G401 (cell line): ENCODE measurements at places on chromosomes 3 and 15. TPM values are rescaled to one million over a fixed set of nuclear protein-coding genes. Genes with fewer than 3 reads are reported as not detected.

- no peak for DNase-seq
These were observed 52.9 kb downstream of the PPCDC start for GRCh38 chr15:75076277-75076676.

GRCh38 chr3:116618930-116619329 is 90.6 kb upstream of the TUSC7 start:
- no peak for DNase-seq

DNA sequence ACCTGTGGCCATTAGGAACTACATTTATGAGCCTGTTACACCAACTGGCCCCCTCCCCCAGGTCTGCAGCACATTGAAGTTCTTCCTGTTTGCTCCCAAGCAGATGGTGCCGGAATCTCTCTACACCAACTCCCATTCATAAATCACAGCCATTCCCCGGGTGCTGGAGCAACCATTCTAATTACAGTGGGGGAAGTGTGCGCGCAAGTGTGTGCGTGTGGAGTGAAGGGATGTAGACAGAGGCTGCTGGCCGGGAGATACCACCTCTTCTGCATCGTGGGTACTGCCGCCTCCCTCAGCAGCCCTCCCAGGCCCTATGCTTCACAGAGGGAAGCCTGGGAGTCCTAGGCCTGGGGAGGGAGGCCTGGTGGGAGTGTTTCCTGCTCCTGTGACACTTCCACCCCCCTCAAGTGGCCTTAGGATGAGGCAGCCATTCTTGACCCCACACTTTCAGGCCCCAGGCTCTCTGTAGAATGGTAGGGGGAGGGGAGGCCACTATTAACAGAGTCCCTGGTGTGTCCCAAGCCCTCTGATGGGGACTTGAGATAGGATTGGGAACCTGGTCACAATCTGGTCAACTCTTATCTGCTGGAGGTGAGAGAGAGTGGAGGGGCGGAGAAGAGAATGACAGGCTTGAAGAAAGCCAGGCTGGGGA is 69.1 kb downstream of the MAGEF1 start:
- DNase-seq: no peak

- no peak for DNase-seq
These were observed 18.2 kb downstream of the FAN1 start for GRCh38 chr15:30921781-30922479.

- DNase-seq: no peak
These were observed 23.1 kb downstream of the PHLDB2 start for GRCh38 chr3:111882194-111882593.

DNA sequence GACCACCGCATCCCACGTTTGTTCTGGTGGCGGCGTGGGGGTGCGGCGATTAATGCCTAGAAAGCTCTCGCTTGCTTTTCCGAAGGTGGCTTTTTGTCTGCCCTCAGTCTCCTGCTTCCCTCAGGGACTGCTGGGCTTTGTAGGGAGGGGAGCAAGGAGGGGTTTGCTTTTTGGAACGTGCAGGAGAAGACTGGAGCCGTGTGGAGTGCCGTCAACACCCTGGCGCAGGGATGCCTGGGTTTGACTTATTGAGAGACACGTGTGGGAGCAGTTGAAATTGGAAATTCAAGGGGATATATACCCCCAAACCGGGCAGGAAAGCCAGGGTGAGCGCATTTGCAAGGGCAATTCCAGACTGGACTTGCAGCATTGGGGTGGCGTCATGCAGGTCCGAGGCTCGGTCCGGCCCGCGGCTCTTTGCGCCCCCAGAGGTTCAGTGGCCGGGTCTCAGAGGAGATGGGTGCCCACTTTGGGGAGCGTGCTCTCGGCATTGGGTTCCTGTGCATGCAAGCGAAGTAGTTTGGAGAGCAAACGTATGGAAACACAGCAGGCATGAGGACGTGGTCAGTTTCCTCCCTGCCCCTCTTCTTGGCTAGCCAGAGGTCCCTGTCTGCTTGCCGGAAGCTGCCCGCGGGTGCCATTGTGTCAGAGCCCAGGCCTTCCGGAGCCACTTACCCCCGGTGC is 2.1 kb downstream of the EPHB1 start:
- peak; percentile 56 for DNase-seq

GRCh38 chr3:15645740-15646501 is 44.4 kb downstream of the BTD start:
- DNase-seq: no peak

The ZNF385D gene
- under 0.01 and 0.03 TPM in 2 replicates for total RNA-seq

The FBXO45 gene
- total RNA-seq: 19.6 and 29.2 TPM in 2 replicates

The TEX264 gene
- total RNA-seq: 67.9 and 69.7 TPM in 2 replicates

The ST3GAL6 gene
- not detected in 2 replicates for total RNA-seq

The CFAP91 gene
- total RNA-seq: not detected in 2 replicates

The ALDH1A3 gene
- not detected in 2 replicates for total RNA-seq
